Epithelial cell of esophagus (primary cell): ENCODE measurements at places on chromosomes 4 and X.

DNA sequence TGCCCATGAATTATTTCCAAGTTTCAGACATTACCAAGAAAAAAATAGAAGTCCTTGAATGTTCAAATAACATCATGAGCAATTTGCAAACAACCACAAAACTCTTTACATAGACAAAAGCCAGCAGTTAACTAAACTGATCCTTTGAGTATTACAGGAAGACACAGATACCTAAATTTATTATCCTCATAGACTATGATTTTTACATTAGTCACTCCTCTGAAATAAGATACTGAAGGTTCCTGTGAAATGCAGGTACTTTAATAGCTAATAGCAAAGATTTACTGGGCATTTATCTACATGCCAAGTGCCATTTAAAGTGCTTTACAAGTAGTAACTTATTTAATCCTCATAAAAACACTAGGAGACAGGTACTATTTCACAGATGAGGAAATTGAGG is 37.7 kb downstream of the GPR82 start:
- no peak for DNase-seq

GRCh38 chr4:95092766-95093165 is 335.0 kb downstream of the BMPR1B start:
- DNase-seq = no peak

GRCh38 chr4:145690610-145691009 is 10.7 kb downstream of the C4orf51 start:
- no peak for DNase-seq

GRCh38 chr4:78553529-78554060 is 2.0 kb downstream of the ANXA3 start:
- no peak for DNase-seq

GRCh38 chr4:86569103-86569870 is 24.8 kb upstream of the PTPN13 start:
- no peak for DNase-seq

GRCh38 chr4:79906303-79906702 is 166.7 kb downstream of the ANTXR2 start:
- DNase-seq = no peak

DNA sequence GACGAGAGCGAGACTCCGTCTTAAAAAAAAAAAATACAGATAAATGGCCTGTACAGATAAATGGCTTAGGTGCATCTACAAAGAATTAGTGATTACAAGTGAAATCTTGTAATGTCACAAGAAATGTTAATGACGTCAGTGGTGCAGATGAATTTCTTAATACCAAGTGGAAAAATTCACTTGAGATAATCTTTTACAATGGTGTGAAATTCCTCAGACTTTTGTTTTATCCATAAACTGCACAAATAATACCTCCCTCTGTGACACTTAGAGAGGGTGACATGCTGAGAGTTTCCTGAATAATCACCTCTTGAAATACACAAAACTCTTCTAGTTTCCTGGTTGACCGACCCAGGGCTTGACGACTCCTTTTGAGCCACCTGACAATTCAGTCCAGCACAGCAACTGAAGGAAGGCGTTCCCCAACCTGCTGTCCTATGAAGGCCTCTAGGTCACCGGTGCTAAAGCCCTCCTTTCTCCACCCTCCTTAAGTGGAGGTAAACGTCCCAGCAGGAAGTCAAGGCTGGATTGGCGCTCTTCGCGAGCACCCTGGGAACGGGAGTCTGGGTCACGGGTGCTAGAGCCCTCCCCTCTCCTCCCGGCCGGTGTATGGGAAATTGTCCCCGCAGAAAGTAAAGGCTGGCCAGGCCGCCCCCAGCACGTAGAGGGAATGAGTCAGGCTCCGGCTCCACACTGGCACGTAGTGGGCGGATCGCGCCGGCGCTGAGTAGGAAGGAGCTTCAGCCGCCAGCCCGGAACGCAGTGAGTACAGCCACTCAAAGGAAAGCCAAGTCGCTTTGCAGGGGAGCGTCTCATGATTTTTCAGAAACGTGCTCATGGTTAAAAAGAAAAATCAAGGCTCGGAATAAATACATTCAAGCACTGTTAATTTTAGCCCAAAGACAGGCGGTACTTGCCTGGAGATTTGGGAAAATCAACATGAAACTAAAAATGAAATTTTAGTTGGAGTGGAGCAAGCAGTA is at the start of gene TMEM144:
Gene TMEM144 (plus strand): TSS at position 662 of the 983 bp plus-strand sequence. CDS start 2,182 bp downstream, outside the sequence.
- peak; percentile 90 for DNase-seq

DNA sequence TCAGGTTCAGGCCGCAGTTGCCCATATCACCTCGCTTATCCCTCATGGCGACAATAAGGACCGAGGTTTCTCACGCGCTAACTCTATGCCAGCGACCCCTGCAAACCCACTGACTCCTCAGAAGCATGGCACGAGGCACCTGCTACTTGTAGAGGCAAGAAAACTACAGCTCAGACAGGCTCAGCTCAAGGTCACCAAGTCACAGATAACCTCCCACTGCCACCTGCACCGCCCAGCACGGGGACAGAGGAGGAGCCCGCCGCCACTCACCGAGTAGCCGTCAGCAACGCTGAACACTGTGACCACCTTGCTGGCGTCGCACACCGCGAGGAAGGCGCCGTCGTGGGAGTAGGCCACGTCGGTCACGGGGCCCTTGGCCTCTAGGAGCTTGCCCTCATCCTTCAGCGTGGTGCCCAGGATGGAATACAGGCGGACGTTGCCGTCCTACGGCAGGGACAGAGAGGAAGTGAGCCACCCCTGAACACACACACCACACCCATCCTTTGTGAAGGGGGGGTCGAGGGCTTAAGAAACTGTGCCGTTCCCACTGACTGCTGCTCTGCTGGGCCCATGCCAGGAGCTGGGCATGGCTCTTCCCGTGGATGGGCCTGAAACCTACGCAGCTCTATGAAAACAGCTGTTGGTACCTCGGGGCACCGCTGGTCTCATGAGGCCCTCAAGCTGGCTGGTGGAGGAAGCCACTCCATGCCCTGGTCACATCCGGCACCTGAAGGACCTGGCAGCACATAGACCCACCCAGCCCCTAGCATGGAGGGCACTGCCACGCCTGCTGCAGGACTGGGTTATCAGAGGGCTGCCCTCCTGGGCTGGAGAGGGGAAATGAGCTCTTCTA is 38.9 kb downstream of the WDR1 start:
- DNase-seq = no peak

GRCh38 chrX:56397636-56398035 is 165.5 kb downstream of the KLF8 start:
- no peak for DNase-seq

- DNase-seq = no peak
Observed at GRCh38 chrX:112164420-112164819, 81.8 kb upstream of the TRPC5 start.

- no peak for DNase-seq
Observed at GRCh38 chr4:14087459-14087858, 459.9 kb upstream of the BOD1L1 start.

DNA sequence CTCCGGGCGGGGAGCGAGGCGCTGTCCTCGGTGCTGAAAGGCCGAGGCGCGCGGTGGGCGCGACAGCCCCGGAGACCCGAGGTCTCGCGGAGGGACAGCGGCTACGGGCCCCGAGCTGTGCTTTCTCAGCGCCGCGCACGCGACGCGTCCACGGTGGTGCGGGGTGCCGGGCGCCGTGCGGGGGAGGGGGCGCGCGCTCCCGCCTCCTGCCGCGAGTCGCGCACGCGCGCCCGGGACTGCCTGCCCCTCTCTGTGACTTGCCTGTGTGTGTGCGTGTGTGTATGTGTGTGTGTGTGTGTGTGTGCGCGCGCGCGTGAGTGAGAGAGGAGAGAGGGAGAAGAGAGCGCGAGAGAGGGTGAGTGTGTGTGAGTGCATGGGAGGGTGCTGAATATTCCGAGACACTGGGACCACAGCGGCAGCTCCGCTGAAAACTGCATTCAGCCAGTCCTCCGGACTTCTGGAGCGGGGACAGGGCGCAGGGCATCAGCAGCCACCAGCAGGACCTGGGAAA is at the start of gene GRIA2:
Gene GRIA2 (plus strand): TSS at position 358 of the 511 bp plus-strand sequence. CDS start 315 bp downstream, outside the sequence.
- DNase-seq = peak; percentile 66

GRCh38 chrX:69120476-69120875 is 44.8 kb downstream of the PJA1 start:
- DNase-seq = peak; percentile 21

DNA sequence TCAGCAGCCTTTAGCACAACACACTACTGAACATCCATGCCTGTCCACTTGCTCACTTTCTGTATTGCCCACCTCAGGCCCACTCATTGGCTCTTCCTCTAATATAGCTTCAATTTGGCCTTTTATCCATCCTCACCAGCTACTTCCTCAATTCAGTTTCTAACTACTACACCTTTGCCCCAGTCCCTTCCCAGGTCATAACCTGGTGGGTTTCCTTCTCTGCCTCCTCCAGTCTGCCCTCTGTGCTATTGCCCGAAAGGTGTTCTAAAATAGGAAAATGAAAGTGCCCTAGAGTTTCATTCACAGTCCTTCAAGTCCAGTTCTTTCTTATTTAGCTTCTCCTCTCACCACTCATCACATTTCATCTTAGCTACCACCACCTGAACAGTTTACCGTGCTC is 23.1 kb downstream of the MOSPD2 start:
- no peak for DNase-seq

DNA sequence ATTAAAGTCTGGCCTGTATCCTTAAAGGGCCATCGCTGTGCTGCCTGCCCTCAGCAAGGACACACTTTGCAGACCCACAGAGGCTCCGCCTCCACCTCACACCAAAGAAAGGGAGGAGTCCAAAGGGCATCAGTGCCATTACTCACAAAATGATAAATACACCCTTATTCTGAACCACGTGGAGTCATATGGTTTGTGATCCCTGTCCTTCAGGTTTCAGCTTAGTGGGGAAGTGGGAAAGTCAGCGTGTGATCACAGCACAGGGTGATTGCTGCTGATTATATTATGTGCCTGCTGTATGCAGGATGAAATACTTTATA is 35.9 kb upstream of the MSANTD1 start:
- no peak for DNase-seq

DNA sequence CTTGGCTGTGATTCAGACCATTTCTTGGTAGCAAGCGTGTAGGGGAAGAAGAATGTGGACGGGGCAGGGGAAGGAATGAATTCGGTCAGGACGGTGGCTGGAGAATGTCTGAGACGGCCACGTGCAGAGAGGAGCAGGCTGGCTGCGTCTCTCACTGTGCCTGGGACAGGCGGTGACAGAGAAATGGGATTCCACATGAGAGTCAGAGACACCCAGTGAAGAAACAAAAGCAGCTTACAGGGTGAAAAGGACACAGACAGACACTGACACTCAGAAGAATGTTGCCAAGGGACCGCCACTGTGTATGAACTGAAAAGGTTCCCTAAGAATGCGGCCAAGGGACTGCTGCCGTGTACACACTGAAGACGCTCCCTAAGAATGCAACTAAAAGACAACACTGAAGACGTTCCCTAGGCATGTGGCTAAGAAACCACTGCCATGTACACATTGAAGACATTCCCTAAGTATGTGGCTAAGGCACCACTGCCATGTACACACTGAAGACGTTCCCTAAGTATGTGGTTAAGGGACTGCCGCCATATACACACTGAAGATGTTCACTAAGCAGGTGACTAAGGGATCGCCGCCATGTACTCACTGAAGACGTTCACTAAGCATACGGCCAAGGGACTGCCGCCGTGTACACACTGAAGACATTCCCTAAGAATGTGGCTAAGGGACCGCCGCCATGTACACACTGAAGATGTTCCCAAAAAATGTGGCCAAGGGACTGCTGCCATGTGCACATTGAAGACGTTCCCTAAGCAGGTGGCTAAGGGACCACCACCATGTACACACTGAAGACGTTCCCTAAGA is 49.1 kb downstream of the DHRSX start:
- DNase-seq = peak; percentile 42

DNA sequence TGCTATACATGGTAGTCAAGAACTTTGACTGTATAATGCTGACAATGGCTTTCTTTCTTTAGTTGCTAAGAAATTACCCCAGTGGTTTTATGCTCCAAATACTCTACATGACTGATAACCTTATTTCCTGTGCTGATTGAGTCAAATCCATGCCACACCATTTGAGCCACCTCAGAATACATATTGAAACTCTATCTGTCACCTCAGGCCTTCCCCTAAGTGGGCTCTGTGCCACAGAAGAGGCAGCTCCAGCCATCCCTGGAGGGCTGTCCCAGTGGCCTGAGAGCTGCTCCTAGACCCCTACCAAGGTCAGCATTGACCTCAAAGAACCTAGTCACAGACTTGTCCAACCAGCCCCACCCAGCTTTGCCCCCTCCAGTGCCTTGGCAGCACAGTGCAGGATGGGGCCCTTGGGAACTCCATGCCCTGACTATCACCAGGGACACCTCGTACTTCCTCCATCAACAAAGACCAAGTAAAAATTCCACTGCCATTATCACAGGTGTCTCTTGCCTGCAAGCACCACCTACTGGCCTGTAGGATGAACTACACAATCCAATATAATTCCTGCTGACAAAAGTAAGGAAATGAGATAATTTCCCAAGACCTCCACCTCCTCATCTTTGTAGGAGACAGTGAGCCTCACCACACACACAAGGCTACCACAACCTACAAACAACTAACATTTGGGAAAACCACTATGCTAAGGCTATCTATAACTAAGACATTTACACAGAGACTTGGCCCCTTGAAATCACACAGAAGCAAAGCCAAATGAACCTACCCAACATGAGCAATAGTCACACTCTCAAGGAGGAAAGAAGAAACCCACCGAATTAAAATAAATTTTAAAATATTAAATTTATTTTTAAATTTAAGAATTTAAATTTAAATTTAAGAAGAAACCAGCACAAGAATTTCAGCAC is 239.9 kb downstream of the NKX6-1 start:
- peak; percentile 50 for DNase-seq

DNA sequence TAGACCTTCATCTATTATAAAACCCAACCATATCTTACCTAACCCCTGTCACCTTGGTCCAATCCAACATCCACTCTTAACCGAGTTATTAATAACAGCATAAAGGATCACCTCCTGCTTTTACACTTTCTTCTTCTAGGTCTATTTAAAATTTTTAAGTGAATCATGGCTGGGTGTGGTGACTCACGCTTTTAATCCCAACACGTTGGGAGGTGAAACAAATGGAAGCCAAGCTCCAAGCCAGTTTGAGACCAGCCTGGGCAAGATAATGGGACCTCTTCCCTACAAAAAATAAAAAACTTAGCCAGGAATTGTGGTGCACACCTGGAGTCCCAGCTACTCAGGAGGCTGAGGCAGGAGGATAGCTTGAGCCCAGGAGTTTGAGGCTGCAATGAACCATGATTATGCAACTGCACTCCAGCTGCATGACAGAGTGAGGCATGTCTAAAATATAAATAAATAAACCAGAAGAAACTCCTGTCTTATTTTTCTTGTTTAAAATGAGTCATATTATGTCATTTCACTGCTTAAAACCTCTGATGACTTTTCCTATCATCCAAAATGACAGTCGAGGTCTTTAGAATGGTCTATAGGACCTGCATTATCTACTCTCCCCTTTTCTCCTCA is 188.4 kb downstream of the GASK1B start:
- peak; percentile 62 for DNase-seq

GRCh38 chr4:112053825-112054350 is 91.4 kb upstream of the FAM241A start:
- DNase-seq = no peak
